BJ (cell line): ENCODE measurements at places on chromosomes 6 and 20.

DNA sequence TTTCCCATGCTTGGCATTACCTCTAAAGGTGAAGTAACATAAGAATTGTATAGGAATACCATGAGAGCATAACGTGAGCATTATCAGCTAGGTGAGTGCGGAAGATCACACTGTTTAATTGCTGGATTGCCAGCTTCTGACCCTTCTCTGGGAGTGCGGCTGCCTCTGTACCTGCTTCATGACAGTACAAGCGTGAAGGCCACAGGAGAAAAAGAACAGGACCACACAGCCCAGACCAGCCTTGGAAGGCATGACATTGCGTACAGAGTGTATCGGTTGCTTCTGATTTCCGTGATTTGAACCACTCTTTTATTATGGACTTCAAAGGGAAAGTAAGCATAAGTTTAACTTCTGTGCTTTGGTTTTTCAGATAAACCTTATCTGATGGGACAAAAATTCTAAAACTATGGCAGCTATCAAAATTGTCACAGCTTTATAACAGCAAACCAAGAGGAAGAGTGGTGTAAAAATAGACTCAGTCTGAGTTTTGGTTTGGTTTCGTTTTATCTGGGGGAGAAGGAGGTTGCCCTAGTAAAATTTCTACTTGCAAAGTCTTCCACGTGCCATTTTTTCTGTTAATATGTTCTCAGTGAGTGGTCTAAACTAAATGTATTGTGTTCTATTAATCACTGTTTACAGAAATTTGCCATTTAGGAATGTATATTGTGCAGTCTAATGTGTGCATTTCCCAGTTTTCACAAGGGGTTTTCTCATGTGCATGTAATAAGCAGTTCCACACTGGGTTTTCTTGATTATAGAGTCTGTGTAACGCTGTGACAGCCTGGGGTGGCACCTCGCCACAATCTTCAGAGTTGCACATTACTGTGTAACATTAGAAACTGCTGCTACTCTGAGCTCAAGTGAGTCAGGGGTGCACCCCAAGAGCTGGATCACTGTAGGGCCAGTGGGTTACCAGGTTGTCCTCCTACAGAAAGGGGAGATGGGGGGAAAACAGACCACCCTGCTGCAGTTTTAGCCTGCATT is 97.3 kb downstream of the RPP40 start:
- no peak for DNase-seq

DNA sequence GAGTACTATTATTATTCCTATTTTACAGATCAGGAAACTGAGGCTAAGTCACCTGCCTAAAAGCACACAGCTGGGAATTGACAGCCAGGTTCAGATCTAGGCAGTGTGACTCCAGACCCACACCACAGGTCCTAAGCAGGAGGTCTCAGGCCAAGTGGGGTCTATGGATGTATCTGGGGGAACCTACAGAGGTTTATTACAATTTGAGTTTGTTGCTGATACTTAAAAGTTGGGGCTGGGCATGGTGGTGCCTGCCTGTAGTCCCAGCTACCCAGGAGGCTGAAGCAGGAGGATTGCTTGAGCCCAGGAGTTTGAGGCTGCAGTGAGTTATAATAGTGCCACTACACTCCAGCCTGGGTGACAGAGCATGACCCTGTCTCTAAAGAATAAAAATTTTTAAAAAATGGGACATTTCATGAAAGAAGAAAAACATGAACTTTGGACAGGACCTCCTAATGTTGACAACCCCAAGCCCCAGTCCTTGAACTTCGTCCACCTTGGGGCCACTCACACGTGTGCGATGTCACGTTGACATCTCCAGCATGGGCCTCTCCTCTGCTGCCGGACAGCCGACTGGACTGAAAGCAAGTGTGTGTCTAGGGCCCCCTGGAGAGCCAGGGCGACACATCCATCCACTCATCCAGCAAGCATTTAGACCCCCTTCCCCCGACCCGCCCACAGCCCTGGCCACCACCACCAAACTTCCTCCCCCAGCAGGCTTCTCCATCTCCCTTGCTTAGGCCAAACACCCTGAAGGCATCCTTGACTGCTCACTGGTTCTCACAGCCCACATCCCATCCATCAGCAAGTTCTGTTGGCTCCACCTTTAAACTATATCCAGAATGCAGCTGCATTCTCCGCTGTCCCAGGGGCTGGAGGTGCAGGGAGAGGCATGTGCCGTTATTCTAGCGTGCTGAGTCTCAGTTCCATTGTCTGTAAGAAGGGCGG is 40.0 kb downstream of the NOL4L start:
- no peak for DNase-seq

DNA sequence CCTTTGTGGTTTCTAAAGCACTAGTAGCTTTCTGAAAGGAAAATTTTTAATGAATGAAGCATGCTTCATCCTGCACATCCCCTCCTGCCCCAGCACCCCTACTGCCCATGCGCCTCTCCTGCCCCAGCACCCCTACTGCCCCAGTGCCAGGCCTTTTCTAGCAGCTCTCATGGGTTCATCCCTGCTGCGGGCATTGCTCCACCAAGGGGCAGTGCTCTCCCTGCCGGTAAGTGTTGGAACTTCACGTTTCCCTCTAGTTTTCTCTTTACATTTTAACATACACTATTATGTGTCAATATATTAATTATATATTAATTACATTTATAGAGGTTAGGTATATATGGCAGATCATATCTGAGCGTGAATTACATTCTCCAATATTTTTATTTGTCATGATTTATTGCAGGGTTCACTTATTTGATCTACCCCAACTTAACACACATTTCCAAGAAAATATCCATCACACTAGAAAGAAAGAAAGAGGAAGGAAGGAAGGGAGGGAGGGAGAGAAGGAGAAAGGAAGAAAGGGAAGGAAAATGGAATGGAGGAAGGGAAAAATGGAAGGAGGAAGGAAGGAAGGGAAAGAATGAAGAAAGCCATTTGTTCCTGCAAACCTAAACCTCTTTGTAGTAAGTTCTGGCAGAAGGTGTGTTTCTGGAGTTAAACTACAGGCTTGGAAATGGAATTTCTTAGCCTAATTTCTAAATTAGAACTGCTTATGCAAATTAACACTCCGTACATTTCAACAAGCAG is 46.8 kb downstream of the CEP43 start:
- no peak for DNase-seq

- no peak for DNase-seq
Observed at GRCh38 chr6:6825193-6825784, 236.8 kb downstream of the LY86 start.

DNA sequence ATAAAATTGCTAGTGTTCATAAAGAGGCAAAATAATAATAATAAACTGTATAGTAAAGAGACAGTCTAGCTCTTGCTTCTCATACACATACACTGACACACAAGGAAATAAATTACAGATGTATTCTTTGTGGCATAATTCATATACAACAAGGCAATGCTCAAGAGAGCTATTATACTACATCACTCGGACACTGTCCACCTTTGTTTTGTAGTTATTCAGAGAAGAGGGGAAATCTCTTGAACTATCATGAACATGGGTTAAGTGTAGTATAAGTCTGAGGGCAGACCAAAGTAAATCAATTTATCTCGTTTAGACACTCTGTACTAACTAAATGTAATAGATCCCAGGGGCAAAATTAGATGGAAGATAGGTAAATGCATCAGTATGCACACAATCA is 72.7 kb upstream of the PHIP start:
- no peak for DNase-seq

DNA sequence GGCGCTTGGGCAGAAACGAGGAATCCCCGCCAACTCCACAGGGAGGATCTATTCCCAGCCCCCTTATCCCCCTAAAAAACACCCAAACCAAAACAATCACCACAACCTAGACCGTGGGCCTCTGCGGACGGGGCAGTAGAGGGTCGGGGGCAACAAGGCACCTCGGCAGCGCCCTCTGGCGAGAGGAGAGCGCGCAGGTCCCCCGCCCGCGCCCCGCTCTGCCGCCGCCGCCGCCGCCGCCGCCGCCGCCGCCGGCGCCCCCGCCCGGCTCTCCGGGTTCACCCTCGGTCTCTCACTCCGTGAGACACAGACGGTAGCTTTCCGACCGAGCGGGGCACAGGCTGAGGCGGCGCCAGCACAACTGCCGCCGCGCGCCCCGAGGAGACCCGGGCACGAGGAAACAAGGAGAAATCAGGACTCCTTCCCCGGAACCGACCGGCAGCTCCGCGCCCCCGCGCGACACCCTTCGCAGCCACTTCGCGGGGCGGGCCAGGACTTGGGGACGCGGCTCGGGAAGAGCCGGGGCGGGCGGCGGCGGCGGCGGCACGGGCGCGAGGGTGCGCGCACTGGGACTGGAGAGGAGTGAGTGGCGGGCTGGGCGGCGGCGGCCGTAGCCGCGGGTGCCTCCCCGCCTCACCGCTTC is at the start of gene SLC35F1:
Gene SLC35F1 (plus strand): TSS at position 307 of the 643 bp plus-strand sequence.
- no peak for DNase-seq

DNA sequence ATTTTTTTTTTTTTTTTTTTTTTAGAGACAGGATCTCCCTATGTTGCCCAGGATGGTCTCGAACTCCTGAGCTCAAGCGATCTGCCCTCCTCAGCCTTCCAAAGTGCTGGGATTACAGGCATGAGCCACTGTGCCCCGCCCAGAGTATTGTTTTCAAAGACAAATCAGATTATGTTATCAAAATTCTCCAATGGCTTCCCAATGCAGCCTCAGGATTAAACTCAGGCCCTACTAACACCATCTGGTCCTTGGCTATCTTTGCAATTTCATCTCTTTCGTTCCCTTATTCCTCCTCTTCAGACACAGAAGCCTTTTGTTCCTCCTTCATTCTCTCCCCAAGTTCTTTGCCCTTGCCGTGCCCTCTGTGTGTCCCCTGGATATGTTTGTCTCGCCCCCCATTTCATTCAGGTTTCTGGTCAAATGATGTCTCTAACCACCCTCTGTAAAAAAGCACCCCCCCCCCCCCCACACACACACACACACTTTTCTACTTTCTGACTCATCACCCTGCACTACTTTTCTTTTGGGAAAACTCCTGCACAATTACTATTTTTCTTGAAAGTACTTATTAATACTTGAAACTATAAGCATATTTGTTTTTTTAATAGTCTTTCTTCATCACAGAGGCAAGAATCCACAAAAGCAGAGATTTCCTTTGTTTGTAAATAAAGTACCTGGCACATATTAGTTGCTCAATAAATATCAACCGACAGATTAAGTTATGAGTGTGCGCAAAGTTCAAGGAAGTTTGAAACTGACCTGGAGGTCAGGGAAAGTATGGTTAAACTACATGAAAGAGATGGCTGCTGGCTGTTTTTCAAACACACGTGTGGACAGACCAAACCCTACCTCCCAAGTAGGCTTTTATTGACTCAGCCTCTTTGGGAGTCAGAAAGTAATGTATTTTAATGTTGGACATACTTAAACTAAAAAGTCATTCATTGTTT is 16.7 kb downstream of the BTN1A1 start:
- DNase-seq: no peak

DNA sequence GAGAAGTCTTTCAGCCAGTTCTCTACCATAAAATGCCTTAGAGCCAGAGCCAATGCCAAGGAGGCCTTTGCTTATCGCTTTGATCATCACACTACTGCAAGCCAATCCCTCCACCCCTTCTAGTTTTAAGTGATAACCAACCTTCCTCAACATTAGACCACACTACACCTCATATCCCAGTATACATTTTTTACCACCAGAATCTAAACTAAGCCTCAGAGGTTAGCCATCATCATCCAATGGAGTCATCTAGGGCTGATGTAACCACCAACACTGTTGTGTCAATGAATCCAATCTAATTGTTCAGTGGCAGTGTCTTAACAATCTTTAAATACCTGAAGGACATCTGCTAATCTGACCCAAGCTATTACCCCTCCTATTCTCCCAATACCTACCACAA is 6.4 kb downstream of the ZUP1 start:
- no peak for DNase-seq

DNA sequence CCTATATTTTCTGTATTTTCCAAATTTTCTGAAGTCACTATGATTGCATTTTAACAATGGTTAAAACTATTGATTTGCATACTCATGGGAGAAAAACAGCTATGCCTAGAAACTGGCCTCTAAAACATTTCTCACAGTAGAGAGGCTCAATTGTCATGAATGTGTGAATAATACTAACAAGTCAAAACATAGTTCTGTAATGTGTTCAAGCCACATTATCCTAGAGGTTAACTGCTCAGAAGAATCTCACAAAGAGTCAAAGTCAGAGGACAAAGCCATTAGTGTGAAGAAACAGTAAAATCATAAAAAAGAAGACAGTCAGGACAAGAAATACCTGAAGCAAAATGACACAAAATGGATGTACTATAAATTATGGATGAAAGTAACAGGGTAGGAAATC is 12.5 kb upstream of the ALDH8A1 start:
- no peak for DNase-seq

DNA sequence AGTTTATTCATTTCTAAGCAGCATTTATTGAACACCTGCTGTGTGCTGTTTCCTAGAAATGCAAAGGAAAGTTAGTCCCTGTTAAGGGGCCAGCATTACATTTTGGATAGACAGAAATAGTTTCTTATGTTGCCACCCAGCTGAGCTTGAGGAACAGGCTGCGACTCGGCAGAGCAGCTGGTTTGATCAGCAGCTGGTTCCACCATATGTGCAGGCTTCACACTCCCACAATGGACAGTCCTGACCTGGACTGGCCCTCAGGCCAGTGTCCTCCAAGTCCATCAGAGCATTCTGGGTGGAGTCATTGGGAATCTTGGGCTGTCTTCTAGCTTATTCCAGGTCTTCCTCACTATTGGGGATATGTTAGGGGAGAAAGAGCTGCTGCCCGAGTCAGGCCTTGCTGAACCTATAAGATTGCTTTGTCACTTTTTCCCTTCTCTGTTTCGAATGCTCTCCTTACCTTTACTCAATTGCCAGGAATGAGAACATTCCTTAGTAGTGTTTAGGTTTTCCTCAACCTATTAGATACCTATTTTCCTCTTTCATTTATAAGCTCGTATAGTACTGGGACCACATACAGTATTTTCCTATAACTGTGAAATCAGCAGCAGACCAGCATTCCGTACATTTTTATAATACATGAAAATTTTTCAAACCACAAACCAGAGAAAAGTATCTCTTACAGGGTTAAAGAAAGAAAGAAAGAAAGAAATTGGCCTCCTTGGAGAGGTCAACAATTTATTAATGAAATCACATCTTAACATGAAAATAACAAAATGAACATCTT is 203.0 kb downstream of the FARS2 start:
- no peak for DNase-seq

GRCh38 chr6:106981926-106982325 is 7.4 kb upstream of the CD24 start:
- DNase-seq: peak; percentile 44

- peak; percentile 15 for DNase-seq
Observed at GRCh38 chr6:151387175-151387970, 4.0 kb downstream of the ZBTB2 start.
